Activated CD4-positive, alpha-beta T cell treated with anti-CD3 and anti-CD28 coated beads for 24 hours (primary cell): ENCODE measurements at places on chromosomes 16 and 17.

DNA sequence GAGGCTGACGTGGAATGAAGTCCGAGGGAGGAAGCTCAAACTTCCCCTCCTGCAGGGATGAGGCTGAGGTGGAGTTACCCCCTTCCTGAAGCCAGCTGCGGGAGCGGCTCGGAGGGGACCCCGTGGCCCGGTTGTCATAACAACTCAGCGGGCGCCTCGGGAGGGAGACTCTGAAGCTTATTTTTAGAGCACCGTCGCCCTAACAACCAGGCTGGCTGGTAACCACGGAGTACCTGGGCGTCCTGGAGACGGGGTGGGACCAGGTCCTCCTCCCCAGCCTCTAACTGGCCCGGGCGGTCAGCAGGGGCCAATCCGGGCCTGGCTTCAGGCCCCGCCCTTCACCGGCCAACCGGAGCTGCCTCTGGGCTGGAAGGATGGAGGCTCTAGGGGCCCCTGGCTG is 27.7 kb downstream of the NECAB2 start:
- no peak for DNase-seq

- DNase-seq: no peak
Observed at GRCh38 chr17:70086516-70086915, 11.5 kb downstream of the KCNJ16 start.

GRCh38 chr17:8048236-8048635 is 9.4 kb downstream of the ALOX15B start:
- no peak for DNase-seq

DNA sequence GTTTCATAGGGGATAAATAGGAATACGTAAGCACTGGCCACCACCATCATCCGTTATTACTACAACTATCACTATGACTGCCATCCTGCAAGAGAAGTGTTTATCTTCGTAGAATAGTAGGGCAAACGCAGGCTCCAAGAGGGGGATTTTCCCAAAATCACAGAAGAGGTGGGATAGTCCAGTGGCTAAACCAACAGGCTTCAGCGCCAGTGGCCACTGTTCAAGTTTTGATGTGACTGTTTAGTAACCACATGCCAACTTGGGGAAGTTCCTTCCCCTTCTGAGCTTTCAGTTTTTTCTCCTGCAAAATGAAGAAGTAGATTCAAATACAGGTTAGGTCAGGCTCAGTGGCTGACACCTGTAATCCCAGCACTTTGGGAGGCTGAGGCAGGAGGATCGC is 60.7 kb upstream of the GRIN2A start:
- DNase-seq: no peak

DNA sequence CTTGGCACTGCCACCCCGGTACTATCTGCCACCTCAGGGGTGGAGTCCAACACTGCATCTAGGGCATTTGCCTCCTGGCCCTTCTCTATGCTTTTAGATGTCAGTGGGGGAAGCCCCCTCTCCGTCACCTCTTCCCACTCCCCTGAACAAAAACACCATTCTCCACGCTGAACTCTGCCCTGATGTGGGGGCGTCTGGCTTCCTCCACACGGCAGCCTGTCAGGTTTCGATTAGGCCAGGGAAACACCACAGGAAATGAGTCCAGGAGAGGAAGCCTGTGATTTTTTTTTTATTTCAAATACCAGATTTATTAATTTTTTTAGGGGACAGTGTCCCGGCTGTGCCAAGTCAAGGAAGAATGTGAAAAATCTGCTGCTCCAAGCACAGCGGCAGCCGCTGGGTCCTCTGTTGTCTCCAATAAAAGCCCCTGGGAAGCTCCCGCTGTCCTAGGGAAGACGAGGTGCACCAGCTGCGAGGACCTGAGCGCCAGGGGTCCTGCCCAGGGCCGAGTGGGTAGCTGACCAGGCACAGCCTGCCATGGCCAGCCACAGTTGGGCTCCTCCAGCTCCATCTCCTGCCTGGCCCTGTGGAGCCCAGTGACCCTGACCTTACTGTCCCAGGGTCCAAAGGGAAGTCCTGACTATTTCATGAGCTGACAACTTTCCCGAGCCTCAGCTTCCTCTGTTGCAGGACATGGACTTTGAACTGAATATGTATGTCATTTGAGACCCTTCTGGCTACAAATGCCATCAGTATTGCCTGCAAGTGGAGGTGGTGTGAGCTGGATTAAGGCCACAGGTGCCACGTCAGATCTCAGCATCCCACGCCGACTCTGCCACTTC is 336.7 kb downstream of the FOXL1 start:
- DNase-seq: no peak

- no peak for DNase-seq
Observed at GRCh38 chr17:57442401-57442823, 186.1 kb downstream of the MSI2 start.

DNA sequence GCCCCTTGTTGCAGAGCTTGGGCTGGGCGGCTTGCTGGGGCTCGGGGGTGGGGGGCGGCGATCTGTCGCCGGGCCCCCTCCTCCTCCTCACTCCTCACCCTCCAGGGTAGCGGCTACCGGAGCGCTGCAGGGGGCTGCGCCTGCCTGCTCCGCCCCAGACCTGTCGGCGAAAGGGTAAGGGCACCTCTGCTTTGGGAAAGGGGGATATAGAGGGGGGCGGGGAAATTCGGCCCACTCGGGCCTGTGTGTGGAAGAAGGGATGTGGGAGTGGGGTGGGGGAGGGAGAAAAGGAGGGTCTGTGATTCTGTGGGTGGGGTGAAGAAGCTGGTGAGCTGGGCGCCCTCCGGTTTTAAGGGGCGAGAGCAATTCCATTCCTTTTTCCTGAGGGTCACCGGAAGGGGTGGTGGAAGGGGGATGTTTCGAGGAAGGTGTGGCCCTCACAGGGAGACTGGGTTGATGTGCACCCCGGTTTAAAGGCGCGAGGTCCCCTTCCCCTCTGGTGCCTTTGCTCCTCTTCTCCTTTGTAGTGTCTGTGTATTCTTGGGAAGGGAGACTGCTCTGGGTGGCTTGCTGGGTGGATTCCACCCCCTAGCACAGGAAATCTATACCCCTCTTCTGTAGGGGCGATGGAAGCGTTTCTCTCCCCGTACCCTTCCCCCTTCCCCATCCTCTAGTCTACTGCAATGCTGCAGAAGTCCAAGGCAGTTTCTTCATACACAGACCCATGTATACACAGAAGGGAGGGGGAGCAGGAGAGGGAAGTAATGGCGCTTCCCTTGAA is 878 bp downstream of the TAOK1 start:
- no peak for DNase-seq

DNA sequence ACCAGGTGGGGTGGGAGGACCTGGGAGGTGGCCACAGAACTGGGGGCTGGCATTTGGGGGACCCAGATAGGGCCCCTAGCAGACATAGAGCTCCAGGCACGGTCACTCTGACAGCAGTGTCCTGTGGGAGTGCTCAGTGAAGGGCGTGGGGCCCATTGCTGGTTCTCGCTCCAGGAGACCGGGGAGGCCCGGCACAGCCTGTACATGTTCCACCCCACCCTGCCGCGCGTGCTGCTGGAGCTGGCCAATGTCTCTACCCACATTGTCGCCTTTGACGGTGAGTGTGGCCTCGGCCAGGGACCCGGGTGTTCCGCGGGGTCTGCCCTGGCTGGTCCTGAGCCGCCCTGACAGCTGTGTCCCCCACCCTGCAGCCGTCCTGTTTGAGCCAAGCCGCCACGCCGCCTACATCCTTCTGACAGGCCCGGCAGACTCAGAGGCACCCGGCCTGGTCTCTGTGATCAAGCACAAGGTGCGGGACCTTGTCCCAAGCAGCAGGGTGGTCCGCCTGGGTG is 11.2 kb downstream of the RGS11 start:
- no peak for DNase-seq

GRCh38 chr16:54437401-54437800 is 150.8 kb upstream of the IRX3 start:
- no peak for DNase-seq

- no peak for DNase-seq
Observed at GRCh38 chr17:2157675-2158395, 102.9 kb downstream of the HIC1 start.

GRCh38 chr17:6603744-6604325 is 36.7 kb downstream of the KIAA0753 start:
- DNase-seq: no peak

DNA sequence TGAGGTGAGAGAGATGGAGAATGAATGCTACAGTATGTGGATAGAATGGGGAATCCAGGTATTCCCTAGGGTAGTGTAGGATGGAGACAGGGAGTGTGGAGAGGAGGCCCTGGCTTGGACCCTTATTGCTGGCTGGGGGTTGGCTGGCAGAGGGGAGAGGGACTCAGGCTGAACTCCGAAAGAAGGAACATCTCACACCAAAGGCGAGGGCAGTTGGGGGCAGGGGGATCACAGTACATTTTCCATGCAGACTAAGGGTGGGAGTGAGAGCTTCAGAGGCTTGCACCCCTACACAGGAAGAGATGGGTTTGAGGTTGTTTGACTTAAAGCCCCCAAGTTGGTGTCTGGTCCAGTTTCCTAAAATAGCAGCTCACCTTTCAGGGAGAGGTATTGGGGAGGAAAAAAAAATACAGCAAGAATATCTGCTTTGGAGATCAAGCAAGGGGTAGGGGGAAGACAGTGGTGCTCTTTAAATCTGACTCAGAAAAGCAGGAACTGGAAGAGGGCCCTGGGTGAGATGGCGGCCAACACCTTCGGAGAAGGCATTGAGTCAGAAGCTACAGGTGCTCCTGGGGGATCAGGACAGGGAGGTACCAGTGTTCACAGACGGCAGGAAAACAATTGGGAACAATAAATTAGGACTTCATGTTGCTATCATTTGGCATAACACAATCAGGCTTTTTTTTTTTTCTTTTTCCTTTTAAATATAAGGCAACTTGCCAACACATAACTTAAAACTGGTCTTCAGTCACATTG is 12.4 kb downstream of the TRAF4 start:
- no peak for DNase-seq

DNA sequence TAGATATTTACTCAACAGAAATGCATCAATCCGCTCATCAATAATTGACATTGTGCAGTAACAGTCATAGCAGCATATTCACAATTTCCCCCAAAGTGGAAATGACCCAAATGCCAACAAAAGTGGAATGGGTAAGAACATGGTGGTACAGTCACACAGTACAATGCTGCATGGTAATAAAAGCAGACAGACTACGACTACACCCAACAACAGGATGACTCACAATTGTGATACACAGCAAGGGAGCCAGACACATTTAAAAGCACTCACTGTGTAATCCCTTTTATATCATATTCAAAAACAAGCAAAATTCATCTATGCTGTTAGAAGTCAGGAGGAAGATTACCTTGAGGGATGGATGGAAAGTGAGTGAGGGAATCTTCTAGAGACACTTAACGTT is 76.5 kb upstream of the NUDT7 start:
- no peak for DNase-seq

DNA sequence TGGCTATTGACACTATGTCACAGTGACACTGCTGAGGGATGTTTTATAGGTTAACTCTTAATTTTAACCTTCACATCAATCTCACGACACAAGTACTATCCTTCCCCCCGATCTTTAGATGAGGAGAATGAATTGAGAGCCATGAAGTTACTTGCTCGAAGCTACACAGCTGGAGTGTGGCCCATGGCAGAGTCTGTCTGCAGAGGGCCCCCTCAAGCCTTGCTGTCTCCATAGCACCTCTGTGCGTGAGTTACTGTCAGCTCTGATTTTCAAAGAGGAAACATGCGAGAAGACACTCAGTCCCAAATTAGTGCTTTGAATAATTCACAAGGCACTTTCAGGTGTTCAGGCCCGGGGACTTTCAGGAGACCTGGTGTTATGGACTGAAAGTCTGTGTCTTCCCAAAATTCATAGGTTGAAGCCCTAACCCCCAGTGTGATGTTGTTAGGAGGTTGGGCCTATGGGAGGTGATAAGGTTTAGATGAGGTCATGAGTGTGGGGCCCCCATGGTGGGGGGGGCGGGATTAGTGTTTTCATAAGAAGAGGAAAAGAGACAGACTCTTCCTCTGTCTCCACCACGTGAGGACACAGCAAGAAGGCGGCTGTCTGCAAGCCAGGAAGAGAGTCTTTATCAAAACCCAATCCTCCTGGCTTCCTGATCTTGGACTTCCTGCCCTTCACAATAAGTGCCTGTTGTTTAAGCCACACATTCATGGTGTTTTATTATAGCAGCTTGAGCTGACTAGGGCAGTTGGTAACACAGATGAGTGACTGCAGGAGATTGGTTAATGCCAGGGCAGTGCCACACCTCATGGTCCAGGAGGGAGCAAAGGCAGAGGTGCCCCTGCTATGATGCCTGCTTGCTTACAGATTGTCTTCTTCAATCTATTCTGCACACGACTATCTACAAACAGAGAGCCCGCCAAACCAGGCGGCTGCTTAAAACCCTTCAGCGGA is 281.8 kb downstream of the HAPSTR1 start:
- DNase-seq: no peak

DNA sequence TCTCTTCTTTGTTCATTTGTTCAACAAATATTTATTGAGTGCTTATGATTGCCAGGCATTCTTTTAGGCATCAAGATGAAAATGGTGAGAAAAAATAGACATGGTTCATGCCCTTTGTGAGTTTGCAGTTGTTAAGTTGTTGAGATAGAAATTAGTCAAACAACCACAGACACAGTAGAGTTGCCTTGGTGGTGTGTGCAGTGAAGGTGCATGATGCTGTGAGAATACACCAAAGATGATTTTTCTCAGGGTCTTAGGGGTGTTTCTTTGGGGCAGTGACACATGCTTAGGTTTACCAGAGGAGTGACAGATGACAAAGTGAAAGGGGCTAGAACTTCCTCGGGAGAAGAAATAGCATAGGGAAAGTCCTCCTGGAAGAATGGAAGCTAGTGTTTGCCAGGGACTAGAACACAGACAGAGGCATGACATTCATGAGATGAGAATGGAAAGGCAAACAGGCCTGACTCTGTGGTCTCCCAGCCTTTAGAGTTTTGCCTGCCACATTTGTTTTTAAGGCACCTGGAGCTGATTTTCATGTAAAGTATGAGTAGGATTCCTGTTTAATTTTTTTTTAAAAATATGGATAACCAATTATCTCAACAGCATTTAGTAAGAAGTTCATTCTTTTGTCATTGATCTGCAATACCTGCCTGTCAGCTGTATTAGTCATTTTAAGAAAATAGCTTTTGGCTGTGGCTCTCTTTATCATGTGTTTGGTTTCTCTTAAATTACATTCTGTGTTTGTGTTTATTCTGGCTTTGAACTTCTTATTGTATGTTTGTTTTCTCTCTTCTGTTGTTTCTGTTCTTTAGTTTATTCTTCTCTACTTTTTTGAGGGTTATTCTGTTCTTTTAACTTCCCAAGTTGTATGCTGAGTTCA is 36.6 kb downstream of the CYLD start:
- DNase-seq: no peak

DNA sequence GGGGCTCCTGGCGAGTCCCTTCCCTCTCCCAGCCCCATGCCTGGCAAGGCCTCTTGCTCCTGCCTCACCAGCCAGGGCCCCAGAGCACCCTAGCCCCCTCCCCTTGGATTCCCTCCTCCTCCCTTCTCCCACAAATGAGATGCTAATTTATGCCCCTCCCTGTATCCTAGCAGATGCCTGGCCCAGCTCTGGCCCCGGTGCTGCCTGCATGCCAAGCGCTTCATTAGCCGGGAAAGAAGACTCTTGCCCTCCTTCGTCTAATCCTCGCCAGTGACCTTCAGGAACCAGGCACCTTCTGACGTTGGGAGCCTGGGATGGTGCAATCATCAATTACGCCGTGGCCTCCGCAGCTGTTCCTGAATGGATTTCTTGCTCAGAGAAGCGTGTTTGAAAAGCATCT is 127.8 kb downstream of the SDK2 start:
- DNase-seq: no peak

- no peak for DNase-seq
Observed at GRCh38 chr16:8819411-8820034, 21.9 kb downstream of the PMM2 start.

- no peak for DNase-seq
Observed at GRCh38 chr16:60642956-60643355, 1393.3 kb downstream of the CDH8 start.

GRCh38 chr16:49937886-49938285 is 82.0 kb upstream of the ZNF423 start:
- DNase-seq: no peak

GRCh38 chr17:44688675-44689476 is 700 bp downstream of the CCDC43 start:
- no peak for DNase-seq
